ENCODE measurements at places on chromosomes 4 and X.

- no peak for DNase-seq
These were observed 34.6 kb upstream of the DCAF8L2 start for GRCh38 chrX:27555514-27555913.

GRCh38 chrX:154594491-154594890 is 9.6 kb downstream of the CTAG1A start:
- no peak for DNase-seq

DNA sequence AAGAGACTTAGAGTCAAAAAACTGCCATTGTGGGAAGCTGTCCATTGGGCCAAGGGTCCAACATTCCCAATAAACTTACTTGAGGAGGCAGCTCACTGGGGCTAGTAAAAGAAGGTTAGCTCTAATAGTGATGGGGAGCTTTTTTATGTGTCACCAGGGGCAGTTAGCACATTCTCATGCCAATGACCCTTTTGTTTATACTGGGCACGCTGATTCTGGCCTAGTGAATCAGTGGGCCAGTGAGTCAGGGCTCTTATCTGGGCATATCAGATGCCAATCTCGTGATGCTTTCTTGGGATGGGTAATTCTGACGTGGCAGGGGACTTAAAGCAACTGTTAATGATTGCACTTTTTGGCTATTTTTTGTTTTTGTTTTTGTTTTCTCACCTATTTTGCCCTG is 27.8 kb downstream of the TCEAL1 start:
- DNase-seq, result peak; percentile 19

DNA sequence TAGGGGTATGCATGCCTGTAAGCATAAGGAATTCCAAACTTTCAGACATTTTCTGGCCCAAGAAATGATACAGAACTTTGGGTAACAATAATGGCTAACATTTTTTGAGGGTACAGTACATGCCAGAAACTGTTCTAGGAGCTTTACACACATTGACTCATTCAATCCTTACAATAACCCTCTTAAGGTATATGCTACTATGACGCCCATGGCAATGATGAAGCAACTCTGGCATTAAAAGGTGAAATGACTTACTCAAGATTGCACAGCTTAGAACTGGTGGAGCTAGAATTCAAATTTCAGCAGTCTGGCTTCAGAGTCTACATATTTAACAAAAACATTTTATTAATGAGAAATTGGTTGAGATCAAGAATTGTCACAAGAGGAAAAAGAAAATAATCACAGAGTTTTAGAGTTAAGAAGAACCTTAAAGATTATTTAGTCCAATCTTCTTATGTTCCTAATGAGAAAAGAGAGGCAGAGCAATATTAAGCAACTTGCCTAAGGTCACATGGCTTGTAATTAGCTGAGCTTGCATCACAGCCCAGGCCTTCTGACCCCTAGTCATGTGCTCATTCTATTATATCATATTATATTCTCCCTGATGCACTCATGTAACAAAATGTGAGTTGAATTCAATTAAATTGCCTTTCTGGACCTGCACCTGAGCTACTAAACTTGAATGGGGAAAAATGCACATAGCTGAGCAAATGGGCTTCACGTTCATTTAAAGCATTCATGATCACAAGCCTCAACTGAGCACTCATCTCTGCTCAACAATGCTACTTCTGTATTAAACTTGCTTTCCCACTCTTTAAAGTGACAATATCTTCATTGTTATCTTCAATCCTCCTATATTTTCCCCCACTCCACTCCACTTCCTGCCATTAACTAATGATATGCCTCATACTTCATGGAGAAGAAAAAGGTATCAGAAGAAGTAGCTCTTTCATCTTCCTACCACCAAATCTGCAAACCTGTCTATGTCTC is 73.2 kb downstream of the ENOX2 start:
- no peak for DNase-seq

- no peak for DNase-seq
These were observed 28.9 kb upstream of the MID1 start for GRCh38 chrX:10649265-10649664.

DNA sequence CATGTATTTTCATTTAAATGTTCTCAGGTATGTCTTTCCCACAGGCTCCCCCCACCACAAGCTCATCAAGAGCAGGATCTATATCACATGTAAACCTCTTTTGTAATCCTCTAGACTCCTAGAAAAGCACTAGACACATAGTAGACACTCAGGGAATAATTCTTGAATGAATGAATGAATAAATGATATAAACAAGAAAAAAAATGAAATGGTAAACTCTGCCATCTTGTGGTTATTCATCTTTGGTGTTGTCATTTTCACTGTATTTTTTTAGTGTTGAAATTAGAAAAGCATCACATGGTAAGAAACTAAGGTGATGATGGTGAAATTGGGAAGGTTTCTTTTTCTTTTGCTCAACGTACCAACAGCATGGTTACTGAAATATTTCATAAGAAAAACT is 34.2 kb upstream of the C1GALT1C1 start:
- no peak for DNase-seq

DNA sequence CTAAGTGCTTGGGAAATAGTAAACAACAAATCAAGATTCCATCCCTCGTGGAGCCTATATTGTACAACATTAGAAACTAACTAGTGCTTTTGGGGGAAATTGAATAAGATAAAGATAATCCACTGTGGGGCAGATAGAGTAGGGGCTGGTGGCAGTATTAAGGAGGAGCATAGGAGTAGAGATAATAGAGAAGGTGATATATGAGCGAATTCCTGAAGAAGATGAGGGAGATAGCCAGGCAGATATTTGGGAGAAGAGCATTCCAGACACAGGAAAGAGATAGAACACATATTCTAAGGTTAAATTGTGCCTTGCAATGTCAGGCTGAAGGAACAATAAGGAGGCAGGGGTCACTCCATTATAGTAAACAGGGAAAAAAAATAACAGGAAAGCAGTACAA is 218.2 kb downstream of the GRID2 start:
- DNase-seq, result no peak

- DNase-seq, result no peak
These were observed 1.8 kb downstream of the ACOX3 start for GRCh38 chr4:8438743-8439142.

- DNase-seq, result no peak
These were observed 230.9 kb upstream of the GPC4 start for GRCh38 chrX:133645977-133646718.

DNA sequence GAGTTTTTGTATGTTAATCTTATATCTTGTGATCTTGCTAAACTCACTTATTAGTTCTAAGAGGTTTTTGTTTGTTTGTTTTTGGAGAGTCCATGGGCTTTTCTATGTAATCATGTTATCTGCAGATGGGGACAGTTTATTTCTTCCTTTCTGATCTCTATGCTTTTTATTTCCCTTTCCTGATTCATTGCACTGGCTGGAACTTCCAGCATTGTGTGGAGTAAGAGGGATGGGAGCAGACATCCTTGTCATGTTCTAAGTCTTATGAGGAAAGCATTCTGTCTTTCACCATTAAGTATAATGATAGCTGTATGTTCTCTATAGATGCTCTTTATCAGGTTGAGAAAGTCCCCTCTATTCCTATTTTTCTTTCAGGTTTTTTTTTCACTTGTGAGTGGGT is 90.6 kb upstream of the TBC1D9 start:
- DNase-seq, result no peak

DNA sequence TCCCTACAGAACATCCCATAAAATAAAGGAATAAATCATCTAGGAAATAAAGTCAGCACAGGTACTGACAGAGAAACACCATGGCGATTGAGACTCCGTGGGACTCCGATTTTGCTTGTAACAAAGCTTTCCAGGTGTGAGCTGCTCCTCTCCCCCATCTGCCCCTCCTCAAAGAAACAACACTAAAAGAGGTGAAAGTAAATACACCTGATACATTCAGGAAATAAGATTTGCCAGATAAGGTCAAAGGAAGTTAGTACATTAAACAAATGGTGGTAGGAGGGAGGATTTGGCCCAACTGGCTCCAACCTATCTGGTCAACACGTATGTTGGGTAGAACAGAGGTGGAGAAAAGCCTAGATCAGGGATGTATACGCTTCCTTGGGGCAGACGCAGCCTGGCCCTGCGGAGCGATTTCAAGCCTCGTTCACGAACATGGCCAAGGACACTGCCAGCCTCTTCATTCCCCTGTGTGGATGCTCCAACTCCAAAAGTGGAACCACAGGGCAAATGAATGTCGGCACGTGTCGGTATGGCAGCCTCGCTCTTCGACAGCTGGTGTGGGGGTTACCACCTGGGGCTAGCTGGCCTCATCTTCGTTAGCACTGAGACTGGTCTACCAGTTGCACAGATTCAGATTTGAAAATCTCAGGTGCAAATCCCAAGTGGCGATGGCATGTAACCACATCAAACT is 162.5 kb downstream of the AFAP1 start:
- no peak for DNase-seq

GRCh38 chr4:124318292-124318691 is 394.2 kb downstream of the ANKRD50 start:
- no peak for DNase-seq

- no peak for DNase-seq
These were observed 231.4 kb upstream of the ANKRD50 start for GRCh38 chr4:124943938-124944337.

DNA sequence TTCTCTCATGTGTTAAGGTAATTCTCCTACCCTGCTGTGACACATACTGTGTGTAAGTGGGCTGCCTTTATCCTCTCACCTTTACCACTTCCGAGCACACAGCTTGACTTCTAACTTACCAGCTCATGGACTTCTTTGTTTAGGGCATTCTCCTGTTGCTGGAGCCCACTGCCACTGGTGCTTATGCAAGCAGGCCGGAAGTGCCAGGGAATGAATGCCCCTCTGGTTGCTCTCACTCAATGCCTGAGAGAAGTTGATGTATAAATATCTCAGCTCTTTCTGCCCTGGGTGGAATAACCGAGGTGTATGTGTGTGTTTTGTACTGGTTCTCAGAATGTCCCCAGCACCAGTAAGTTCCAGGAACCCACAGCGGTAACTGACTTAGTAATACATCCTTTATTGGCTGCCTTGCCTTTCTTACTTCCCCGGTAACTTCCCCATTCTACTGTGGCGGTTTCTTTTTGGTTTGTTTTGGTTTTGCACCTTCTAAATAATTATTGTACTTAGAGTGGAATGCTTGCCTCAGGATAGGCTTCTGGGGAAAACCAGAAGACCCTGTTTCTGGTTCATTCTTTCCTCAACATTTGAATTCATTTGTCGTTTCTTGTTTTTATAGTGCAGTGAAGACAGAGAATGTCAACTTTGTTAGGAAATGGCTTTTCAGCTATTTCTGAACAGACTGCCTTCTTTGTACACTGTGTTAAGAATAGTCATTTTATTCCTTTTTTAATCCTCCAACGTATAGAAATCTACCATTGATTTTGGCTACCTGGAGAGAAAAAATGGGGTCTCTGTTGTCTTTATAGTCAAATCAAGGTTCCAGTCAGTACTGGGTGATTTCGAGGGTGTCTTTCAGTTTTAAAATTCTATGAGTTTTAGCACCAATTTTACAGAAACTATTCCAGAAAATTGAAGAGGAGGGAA is 45.4 kb downstream of the CXorf58 start:
- no peak for DNase-seq

DNA sequence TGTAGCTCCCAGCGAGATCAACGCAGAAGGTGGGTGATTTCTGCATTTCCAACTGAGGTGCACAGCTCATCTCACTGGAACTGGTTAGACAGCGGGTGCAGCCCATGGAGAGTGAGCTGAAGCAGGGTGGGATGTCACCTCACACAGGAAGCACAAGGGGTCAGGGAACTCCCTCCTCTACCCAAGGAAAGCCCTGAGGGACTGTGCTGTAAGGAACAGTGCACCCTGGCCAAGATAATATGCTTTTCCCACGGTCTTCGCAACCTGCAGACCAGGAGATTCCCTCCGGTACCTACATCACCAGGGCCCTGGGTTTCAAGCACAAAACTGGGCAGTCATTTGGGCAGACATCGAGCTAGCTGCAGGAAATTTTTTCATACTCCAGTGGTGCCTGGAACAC is 216.4 kb upstream of the TET2 start:
- no peak for DNase-seq

- no peak for DNase-seq
These were observed 65.9 kb upstream of the OGT start for GRCh38 chrX:71466979-71467523.

- DNase-seq, result no peak
These were observed 14.3 kb upstream of the LHFPL1 start for GRCh38 chrX:112694062-112694461.

- no peak for DNase-seq
These were observed 33.8 kb upstream of the FGFBP2 start for GRCh38 chr4:15996773-15997172.

DNA sequence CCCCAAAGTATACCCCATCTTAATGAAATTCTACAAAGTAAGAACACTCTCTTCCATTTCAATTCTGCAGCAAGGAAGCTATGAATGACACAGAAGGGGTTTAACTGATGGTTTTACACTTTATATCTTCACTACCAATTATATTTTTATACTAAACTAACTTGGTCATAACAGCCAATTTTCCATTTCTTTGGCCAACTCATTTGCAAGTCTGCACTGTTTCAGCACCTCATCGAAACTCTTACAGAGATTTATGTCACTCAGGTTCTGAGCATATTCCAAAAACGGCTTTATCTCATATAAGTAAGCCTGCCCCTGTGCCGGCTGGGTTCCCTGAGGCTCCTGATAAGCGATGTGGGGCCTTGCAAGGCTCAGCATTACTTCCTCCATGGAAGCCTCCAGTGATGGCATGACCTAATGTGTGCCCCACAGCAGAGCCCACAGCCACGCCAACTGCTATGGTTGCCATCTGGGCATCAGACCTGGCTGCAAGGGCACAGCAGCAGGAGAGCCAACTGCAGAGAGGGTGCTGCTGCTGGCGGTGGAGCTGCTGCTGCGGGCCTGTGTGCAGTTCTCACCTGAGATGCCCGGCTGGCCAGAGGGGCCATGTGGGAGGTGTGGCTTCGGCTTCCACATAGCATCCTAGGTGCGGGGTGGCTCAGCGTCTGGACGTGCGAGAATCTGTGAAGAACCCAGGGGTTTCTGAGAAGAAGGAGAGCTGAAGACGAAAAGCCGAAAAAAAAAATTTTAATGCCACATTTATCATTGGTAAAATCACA is 13.4 kb upstream of the IBSP start:
- DNase-seq, result no peak

DNA sequence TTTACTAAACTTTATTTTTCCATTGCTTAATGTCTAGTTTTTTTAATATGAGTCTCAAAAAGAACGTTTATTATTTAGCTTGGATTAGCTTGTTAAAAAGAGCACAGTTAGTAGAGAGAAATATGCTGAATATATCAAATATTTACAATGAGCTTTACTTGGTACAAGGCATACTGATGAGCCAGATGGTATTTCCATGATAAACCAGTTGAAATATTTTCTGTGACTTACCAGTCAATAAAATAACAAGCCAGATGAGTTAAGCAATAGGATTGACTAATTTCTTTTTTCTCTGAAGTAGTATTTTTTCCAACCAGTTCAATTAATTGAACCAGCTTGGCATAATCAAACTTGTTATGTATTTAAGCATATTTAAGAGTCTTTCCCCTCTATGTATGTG is 134.1 kb downstream of the KLHL34 start:
- no peak for DNase-seq

GRCh38 chr4:46954643-46955042 is 38.7 kb downstream of the GABRA4 start:
- DNase-seq, result no peak

GRCh38 chrX:136585262-136585661 is 53.2 kb downstream of the VGLL1 start:
- DNase-seq, result no peak

Measured in GM04504 (cell line).